ENCODE measurements at places on chromosomes 13 and 19. TPM values are rescaled to one million over a fixed set of nuclear protein-coding genes. Genes with fewer than 3 reads are reported as not detected.

DNA sequence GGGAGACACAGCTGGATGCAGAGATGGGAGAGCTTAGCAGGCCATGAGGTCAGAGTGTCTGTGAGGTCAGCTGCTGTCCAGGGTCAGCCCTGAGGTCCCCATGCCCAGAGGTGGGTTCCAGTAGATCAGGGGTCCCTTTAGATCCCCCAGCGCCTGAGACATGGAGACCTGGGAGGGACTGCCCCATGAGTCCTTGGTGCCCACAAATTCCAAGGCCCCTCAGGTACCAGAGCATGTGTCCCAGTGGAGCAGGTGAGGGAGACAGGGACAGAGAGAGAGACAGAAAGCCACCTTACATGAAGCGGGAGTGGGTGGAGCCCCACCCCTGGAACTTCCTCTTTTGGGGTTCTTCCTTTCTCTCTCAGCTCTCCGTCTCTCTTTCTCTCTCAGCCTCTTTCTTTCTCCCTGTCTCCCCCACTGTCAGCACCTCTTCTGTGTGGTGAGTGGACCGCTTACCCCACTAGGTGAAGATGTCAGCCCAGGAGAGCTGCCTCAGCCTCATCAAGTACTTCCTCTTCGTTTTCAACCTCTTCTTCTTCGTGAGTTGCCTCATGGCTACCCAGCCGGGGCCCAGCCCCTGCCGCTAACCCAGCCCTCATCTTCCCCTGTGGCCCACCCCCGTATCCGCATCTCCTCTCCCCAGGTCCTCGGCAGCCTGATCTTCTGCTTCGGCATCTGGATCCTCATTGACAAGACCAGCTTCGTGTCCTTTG, at the start of gene CD37:
TSS of gene CD37 (plus strand) at position 336 of the 713 bp plus-strand sequence. CDS start at position 471, 135 bp downstream.
- no peaks in the 10 kb centered on the region for H3K27me3 ChIP-seq
- no peaks in the 10 kb centered on the region for H3K4me1 ChIP-seq
- no peaks in the 10 kb centered on the region for H3K36me3 ChIP-seq
- H3K4me3 ChIP-seq: peak within 1 kb of the TSS; percentile 6
- H3K27ac ChIP-seq: no peak within 1 kb of the TSS

DNA sequence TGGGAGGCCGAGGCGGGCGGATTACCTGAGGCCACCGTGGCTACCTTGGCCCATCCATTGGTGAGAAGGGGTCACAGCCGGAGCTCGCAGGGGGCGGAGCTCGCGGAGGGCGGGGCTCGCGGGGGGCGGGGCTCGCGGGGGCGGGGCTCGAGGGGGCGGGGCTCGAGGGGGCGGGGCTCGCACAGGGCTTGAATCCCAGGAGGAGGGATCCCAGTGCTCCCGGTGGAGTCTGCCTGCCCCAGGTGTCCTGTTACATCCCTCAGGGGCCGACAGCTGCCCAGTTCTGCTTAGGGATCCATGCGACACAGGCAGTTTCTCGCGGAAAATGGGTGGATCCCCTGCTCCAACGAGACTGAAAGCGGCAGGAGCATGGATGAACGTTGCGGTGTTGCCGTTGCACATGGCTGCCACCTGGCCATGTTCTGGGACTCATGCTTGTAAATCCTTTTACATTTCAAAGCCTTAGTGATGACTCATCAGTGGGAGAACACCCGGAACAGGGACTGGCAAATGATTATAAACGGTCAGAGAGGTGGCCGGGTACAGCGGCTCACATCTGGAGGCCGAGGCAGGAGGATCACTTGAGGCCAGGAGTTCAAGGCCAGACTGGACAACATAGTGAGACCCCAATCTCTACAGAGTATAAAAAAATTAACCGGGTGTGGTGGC, 25.1 kb downstream of the TMPRSS9 start:
- DNase-seq: no peak
- no peak overlapping the region for H3K27ac ChIP-seq
- H3K4me3 ChIP-seq: no peak overlapping the region
- no peaks in the 10 kb centered on the region for H3K27me3 ChIP-seq
- H3K4me1 ChIP-seq: no peaks in the 10 kb centered on the region

The AMER2 gene
- total RNA-seq: not detected

The COG3 gene
- 23.7 TPM for total RNA-seq

The TGFBR3L gene
- 2.6 TPM for total RNA-seq

The CELF5 gene
- total RNA-seq: 0.62 TPM

GRCh38 chr13:40476175-40476958, 190.1 kb downstream of the FOXO1 start:
- H3K36me3 ChIP-seq: no peaks in the 10 kb centered on the region
- peaks cover 55% of the 10 kb centered on the region for H3K4me1 ChIP-seq
- peak; percentile 81 for DNase-seq
- H3K4me3 ChIP-seq: no peak overlapping the region

DNA sequence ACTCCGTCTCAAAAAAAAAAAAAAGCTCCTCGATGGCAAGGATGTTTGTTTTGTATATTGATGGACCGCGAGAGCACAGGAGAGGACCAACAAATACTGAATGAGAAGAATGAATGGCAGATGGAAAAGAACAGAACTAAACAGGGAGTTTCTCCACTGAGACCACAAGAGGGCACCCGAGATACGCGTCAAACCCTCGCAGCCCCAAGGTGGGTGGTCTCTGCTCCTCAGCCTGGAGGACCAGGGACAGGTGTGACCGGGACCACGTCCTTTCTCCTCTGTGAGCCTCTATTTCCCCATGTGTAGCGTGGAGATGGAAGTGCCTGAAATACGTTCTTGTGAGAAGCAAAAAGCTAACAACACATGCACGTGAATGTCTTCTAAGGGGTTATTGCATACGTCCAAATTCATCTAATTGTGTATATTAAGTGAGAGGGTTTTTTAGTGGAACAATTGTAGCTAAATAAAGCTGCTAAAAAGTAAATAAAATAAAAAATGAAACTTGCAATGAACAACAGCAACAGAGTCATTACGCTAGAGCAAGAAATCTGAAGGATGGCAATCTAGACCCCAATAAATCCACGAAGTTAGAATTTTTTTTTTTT, 8.3 kb upstream of the CDC42EP5 start:
- H3K27ac ChIP-seq: no peak overlapping the region
- no peak overlapping the region for H3K4me3 ChIP-seq
- H3K4me1 ChIP-seq: no peaks in the 10 kb centered on the region
- no peak for DNase-seq

GRCh38 chr13:43260999-43261398, 237.6 kb downstream of the DNAJC15 start:
- no peaks in the 10 kb centered on the region for H3K4me1 ChIP-seq
- no peaks in the 10 kb centered on the region for H3K36me3 ChIP-seq
- no peak for DNase-seq

The MPV17L2 gene
- total RNA-seq: 6.6 TPM

DNA sequence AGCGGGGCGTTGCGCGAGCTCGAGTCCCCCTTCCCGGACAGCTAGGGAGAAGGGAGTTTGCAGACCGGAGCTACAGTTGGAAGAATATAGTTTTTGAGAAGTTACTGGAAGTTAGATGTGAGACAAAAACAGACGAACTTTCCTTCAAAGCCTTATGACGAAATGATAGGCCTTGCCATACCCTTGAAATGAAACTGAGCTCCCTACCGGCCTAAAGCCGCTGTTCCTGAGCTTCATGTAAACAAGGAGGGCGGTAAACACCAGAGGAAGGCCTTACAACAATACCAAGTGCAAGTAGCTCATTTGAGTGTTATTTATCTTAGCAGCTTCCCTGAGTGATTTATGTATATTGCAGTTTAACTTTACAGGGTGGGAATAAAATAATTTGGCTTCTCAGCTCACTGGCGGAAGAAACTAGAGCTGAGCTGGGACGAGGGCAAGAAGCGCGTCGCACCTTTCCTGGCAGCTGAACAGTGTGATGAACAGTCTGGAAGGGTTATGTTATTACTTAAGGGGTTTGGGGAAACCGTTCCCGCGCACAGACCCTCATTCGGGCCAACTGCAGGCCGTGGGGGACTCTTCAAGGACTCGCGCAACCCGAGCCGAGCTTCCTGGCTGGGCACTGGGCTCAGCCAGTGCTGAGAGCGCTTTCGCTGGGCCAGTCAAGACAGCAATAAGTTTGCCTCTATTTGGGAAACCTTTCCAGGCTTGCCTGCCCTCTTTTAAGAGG, 111.2 kb downstream of the KCNRG start:
- H3K36me3 ChIP-seq: no peaks in the 10 kb centered on the region
- no peak for DNase-seq
- H3K4me3 ChIP-seq: peak overlapping the region; percentile 79
- peaks cover 27% of the 10 kb centered on the region for H3K27me3 ChIP-seq
- peaks cover 42% of the 10 kb centered on the region for H3K4me1 ChIP-seq

GRCh38 chr13:33105387-33106005, 89.3 kb downstream of the KL start:
- no peaks in the 10 kb centered on the region for H3K36me3 ChIP-seq
- H3K27me3 ChIP-seq: no peaks in the 10 kb centered on the region
- no peak for DNase-seq
- no peak overlapping the region for H3K27ac ChIP-seq
- no peaks in the 10 kb centered on the region for H3K4me1 ChIP-seq

- no peak overlapping the region for H3K27ac ChIP-seq
- H3K27me3 ChIP-seq: no peaks in the 10 kb centered on the region
- no peaks in the 10 kb centered on the region for H3K36me3 ChIP-seq
- H3K4me3 ChIP-seq: no peak overlapping the region
- H3K4me1 ChIP-seq: no peaks in the 10 kb centered on the region
These were observed 53.9 kb downstream of the VAV1 start for GRCh38 chr19:6826281-6826920.

GRCh38 chr13:35767256-35767976, 290.9 kb upstream of the MAB21L1 start:
- no peak for DNase-seq
- no peak overlapping the region for H3K27ac ChIP-seq
- no peak overlapping the region for H3K4me3 ChIP-seq
- H3K27me3 ChIP-seq: no peaks in the 10 kb centered on the region
- H3K4me1 ChIP-seq: no peaks in the 10 kb centered on the region
- H3K36me3 ChIP-seq: no peaks in the 10 kb centered on the region

- DNase-seq: no peak
- H3K27me3 ChIP-seq: no peaks in the 10 kb centered on the region
- no peaks in the 10 kb centered on the region for H3K36me3 ChIP-seq
- no peaks in the 10 kb centered on the region for H3K4me1 ChIP-seq
These were observed 1576.5 kb downstream of the PCDH9 start for GRCh38 chr13:65653613-65654012.

DNA sequence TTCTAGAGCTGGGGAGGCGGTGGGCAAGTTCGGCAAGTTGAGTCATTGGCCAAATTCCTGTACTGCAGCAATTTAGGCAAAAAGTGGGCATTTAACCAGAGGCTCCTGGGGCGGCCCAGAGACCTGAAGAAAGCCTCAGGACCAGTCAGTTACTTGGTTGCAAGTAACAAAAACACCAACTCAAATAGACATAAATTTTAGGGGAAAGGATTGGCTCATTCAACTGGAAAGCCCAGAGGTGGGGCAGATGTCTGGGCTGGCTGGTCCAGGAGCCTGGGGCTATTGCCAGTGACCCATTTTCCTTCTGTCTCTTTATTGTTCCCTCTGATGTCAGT, 97.1 kb downstream of the SIPA1L3 start:
- H3K27ac ChIP-seq: peak overlapping the region; percentile 37
- H3K27me3 ChIP-seq: no peaks in the 10 kb centered on the region
- no peaks in the 10 kb centered on the region for H3K4me1 ChIP-seq
- H3K4me3 ChIP-seq: peak overlapping the region; percentile 13
- DNase-seq: no peak

- peaks cover 15% of the 10 kb centered on the region for H3K4me1 ChIP-seq
- DNase-seq: no peak
- no peak overlapping the region for H3K4me3 ChIP-seq
- H3K27ac ChIP-seq: no peak overlapping the region
- no peaks in the 10 kb centered on the region for H3K27me3 ChIP-seq
These were observed 6.5 kb downstream of the SYCE2 start for GRCh38 chr19:12912571-12912970.

GRCh38 chr13:43580280-43580679, 206.5 kb downstream of the ENOX1 start:
- H3K4me3 ChIP-seq: no peak overlapping the region
- no peak for DNase-seq
- H3K27ac ChIP-seq: no peak overlapping the region
- no peaks in the 10 kb centered on the region for H3K27me3 ChIP-seq
- H3K36me3 ChIP-seq: no peaks in the 10 kb centered on the region

DNA sequence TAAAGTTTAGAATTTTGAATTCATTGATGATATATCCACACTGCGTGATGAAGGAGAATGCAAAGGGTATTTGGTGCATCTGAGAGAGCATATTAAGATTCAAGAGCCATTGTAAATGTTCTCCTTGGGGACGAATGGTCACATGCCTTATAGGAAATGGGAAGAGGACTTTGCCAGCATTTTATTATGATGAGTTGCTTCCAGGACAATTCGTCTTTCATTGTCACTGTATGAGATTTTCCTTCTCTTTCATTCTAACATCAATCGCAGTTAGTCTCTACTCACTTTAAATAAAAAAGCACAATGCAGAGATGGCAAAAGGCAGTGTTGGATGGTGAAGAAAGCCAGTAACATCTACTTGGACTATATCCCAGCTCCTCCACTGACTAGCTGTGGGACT, 21.4 kb downstream of the WDFY2 start:
- H3K36me3 ChIP-seq: no peaks in the 10 kb centered on the region
- no peaks in the 10 kb centered on the region for H3K27me3 ChIP-seq
- no peak overlapping the region for H3K4me3 ChIP-seq
- no peaks in the 10 kb centered on the region for H3K4me1 ChIP-seq
- DNase-seq: no peak

DNA sequence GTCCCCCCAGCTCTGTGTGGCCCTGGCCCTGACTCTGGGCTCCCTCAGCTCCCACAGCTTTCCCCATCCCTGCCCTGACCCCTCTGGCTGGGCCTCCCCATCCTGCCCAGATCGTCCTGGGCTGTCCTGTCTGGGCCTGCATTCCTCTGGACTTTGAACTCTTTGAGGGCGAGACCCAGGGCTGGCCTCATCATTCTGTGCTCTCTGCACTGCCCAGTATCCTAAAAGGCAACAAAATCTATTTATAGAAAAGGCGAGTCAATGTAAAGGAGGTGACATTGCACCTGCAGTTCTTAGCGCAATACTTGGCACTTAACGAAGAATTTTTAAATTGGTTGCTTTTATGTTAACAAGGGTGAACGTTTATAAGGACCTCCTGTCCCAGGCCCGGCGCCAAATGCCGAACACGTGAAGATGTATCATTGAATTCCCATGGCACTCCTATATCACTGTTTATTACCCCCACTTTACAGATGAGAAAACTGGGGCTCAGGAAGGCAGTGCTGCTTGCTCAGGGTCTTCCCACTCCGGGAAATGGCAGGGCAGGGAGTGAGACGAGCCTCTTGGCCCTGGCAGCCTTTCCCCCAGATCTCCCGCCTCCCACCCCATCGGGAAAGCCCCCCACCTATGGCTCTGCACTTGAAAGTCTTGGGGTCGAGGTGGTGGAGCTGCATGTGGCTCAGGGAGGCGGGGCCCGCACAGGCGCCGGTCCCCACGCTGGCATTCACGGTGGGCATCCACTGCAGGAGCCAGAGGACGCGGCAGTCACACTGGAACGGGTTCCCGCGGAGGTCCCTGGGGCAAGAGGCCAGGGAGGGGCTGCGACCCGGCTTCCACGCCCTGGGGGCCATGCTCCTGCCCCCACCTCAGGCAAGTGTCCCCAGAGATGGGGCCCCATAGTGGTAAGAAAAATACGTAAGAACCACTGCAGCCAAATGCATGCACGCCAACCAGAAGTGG, 3.8 kb downstream of the LGI4 start:
- no peaks in the 10 kb centered on the region for H3K27me3 ChIP-seq
- peaks cover 11% of the 10 kb centered on the region for H3K4me1 ChIP-seq
- H3K27ac ChIP-seq: no peak overlapping the region

Data from right lobe of liver (tissue), 6 donors.